ENCODE measurements at places on chromosomes 3 and 15. TPM values are rescaled to one million over a fixed set of nuclear protein-coding genes. Genes with fewer than 3 reads are reported as not detected.
A peak's percentile ranks its signal among the peaks of the same experiment; 100 is the strongest.

GRCh38 chr15:99016680-99017321, 9.2 kb upstream of the PGPEP1L start:
- DNase-seq, result peak; percentile 14

- DNase-seq, result no peak
Measured at GRCh38 chr3:4409415-4409814, 57.7 kb downstream of the SUMF1 start.

GRCh38 chr3:193499136-193499770, 55.4 kb downstream of the ATP13A4 start:
- DNase-seq, result peak; percentile 36

The GOLGA6B gene
- not detected for polyA plus RNA-seq

The MOBP gene
- polyA plus RNA-seq, result not detected

DNA sequence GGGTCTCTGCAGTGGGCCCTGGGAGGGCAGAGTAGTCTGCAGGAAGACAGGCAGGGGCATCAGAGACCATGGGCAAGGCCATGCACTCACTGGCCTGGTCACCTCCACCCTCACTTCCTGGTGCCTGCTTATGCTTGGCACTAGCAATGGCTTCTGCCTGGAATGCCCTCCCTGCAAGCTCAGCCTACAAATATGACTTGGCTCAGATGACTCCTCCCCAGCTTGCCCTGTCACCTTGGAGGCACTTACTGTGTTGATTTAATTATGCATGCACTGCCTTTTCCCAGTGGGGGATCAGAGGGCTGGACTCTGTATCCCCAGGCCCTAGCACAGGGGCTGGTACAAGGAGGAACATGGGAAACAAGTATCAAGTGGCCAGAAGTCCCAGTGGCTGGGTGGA, 7.8 kb downstream of the C3orf18 start:
- no peak for DNase-seq

DNA sequence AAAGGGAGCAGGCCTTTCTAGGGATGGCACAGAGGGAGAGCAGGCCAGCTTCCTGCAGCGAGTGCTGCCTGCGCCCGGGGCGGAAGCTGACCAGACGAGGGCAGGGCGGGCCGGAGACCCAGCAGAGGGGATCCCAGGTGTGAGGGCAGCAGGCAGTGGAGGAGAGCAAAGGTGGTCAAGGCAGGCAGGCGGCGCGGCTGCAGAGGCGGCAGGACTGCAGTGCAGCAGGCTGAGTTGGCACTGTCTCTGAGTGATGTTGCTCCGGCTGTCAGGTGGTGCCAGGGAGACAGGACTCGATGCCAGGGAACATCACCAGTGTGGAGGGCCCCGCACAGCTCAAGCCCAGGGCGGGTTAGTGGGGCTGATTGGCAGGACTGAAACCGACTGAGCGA, 22.3 kb upstream of the PLXNA1 start:
- no peak for DNase-seq

DNA sequence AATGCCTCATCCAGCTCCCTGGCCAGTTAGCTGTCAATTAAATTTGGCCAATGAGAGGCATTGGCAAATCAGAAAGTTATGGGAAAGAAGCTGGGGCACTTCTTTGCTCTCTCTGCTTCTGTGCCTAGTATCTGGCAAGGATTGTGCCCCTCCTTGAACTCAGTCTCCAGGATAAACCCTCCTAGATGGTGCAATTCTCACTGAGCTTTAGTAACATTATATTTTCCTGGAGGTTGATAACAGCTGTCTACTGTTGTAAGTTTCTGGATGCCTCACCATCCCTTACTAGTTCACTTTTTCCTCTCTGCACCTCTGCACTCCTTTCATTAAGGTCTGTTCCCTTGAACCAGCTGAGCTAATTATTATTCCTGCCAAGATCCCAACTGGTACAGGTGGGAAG, 329.5 kb downstream of the MFSD1 start:
- DNase-seq, result no peak

DNA sequence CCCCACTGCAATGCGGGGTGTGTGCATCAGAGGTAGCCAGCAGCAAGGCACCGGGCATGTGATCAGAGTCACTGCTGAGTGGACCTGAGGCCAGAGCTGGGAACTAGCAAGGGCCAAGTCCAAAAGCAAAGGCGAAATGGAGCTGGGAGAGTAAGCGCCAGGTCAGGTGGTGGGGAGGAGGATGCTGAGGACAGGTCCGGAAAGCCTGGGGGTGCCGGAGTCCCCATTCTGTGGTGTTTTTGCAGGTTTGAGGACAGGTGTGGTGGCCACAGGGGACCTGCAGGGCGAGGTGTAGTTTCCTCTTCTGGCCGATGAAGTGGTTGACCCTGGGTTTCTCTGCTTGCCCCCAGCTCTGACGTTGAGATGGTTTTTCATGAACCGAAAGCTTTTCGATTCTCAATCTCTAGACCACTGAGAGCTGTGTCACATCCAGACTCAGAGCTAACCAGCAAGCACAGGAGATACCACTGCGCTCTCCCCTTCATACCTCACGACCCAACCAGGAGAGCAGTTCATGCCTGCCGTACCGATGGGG, 35.0 kb upstream of the HES1 start:
- no peak for DNase-seq

DNA sequence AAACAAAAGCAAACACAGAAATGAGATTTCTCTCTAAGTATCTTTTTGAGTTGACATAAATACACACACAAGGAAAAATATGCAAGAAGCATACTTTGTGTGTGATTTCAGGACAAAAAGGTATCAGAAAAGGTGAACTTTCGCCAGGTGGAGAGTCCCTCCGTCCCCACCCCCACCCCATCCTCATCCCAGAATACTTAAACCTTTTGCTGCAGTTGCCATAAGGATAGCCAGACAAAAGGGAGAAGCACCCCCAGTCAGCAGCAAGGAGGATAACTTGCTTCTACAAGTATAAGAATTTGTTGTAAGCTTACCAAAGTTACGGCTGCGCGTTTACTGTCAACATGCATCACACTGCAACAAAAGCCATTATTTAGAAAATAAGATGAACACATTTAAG, 10.3 kb downstream of the FOXP1 start:
- DNase-seq, result no peak

DNA sequence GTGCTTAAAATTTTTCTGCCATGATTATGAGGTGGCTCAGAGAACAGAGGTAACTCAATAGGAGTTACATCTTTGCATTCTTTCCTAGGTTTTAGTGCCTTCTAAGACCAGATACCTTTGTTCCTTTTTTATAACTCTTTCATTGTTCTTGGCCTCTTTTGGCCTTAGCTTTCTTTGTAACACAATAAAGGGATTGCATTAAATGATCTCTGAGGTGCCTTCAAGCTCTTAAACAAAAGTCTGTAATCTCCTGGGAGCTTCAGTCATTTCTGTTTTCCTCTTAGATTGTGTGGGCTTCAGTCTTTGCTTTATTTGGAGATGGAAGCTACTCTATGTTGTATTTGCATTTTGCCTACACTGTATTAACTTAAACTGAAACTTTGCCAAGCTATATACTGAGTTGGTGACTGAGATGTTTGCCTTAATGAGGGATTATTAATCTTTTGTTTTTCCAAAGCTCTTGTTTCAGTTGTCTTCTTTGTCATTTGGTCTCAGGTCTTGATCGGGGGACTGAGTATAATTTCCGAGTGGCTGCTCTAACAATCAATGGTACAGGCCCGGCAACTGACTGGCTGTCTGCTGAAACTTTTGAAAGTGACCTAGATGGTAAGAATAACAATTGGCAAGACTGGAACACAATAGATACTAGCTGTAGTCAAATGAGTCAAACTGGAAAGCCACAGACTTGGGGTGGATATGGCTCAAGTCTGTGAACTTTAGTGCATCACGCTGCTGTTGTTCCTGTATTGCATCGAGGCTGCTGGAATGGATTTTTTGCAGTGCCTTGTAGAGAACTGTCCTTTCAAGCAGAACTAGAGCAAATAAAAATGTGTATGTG, 110.3 kb downstream of the HCN4 start:
- DNase-seq, result no peak

- DNase-seq, result no peak
Measured at GRCh38 chr15:57923306-57923705, 142.2 kb downstream of the ALDH1A2 start.

The CCDC191 gene
- polyA plus RNA-seq, result 0.48 TPM

- DNase-seq, result no peak
Measured at GRCh38 chr3:186214670-186215069, 105.8 kb upstream of the ETV5 start.

GRCh38 chr3:97911459-97911858, 60.8 kb downstream of the RIOX2 start:
- no peak for DNase-seq

The FRG2C gene
- polyA plus RNA-seq, result not detected

The SKOR1 gene
- not detected for polyA plus RNA-seq

GRCh38 chr15:38398134-38398533, 55.8 kb upstream of the FAM98B start:
- DNase-seq, result no peak

DNA sequence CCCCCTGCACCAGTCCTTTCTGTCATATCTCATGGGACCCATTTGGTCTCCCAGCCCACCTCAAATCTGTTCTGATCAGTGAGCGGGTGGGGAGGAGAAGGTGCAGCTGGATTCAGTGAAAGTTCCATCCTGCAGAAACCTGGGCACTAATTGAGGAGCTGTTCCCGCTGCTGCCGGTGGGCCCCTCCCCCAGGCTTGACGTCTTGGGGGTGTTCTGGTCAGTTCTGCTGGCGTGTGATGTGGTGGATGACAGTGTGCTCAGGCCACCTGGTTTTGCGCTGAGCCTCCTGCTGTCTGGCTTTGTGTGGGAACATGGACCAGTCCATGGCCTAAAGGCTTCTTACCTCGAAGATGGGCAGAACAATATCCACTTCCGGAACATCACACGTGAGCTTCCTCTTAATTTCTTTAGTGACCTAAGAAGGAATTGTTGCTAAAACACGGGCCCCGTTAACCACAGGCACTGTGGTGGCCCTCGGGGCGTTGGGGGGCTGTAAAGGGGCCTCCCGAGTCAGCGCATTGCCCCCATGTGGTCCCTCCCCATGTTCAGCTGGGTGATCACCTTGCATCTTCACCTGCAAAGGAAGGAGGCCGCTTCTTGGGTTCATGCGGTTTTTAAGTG, 59.7 kb downstream of the RGMA start:
- DNase-seq, result peak; percentile 52

Data from CD14-positive monocyte (primary cell).